NCI-H345 (cell line): ENCODE measurements at places on chromosomes 6 and 20.

GRCh38 chr20:4812641-4813075 is 90.9 kb downstream of the PRND start:
- no peak for DNase-seq

DNA sequence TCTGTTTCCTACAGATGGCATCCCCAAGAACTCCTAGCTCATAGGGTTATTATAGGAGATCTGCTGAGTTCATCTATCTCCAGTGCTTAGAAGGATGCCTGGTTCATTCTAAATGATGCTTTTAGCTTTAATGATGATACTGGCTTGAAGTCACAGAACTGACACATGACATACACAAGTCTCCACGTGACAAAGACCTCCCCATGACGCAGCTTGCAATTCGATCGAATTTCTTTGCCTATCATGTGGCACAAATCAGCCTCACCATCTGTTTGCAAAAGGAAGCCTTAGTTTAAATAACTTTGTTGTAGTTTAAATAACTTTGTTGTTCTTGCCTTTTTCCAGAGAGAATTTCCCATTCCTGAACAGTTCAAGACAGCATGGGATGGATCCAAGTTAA is 44.1 kb upstream of the FAM8A1 start:
- DNase-seq = no peak

GRCh38 chr6:117272032-117272866 is 6.9 kb downstream of the VGLL2 start:
- no peak for DNase-seq

DNA sequence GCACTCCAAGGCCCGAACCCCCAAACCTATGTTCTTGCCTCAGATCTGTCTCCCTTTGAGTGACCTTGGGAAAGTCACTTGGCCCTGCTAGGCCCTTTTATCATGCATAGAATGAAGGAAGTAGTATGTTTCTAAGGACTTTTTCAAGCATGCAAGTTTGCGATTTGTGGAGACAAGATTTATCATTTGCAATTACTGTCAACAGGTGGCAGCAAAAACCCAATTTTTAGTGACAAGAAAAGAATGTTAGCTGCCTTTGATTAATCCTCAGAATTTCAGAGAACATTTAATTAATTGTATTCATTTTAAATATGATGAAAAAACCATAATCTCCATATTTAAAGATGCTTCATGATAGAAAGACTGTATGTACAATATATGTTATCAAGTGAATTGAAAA is 28.3 kb upstream of the PREP start:
- DNase-seq = peak; percentile 41

DNA sequence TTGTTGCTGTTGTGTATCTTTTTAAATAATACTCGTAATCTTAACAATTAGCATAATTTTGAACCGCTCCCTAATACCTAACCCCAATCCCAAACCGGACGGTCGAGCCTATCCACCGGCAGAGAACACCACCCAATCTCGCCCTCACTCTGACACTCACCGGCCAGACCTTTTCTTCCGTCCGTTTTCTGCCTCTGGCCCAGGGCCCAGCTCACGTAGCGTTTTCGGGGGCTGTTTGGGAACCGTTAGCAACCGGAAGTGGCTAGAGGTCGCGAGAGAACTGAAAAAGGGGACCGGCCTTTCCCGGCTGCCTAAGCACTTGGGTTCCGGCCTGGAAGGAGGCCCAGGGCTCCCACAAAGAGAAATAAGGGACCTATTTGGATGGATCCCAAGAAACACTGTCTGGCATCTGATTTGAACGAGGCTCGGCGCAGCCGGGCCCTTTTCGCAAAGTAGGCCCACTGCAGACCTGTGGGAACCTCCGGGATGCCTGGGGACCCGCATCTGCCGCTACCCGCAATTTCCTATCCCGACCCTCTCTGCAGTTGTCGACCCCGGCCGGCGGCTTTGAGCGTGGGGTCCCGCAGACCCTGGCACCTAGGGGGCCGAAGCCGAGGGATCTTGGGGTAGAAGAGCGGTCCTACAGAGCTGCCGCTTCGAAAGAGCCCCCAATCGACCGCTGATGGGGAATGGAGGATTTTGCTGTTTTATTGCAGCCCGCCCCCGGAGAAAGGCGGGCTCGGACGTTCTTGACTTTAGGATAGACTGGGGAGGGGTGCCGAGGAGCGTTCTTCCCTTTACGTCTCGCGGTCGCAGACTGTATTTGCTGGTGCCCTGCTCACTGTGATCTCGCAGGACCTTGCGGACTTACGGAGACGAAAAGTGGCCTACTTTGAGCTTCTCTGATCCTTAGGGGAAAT is 4.8 kb upstream of the ZKSCAN8 start:
- DNase-seq = peak; percentile 91

DNA sequence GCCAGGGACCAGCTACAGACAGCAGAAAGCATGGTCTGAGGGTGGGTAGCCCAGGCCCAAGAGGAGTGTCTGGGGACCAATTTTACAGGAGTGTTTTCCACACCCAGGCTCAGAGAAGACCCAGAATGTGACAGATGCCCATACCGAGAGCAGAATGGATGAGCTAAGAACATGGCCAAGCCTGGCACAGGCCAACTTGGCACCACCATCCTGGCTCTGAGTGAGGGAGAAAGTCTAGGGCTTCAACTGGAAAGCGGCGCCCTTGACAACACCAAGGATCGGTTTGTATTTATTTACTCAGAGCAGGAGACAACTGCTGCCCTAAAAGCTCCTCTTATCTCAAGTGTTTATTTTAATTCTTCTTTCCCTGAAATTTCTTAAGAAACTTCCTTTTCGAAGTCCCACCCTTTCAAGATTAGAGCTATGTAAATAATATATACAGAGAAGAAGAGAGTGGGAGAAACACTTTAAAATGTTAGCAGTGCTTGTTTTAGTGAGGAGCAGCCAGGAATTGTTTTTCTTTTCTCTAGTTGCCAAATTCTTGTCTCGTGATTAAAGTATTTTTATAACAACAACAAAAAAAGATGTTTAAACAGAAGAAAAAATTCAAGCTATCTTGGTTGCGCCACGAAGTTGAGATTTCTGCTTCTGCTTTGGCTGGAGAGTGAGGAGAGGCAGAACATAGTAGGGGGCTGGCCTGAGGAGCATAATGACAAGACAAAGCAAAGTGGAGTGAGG is 16.2 kb downstream of the TNXB start:
- no peak for DNase-seq

GRCh38 chr6:148547110-148547509 is 199.7 kb upstream of the UST start:
- DNase-seq = no peak

GRCh38 chr20:62902926-62903615 is 23.2 kb downstream of the DIDO1 start:
- no peak for DNase-seq

DNA sequence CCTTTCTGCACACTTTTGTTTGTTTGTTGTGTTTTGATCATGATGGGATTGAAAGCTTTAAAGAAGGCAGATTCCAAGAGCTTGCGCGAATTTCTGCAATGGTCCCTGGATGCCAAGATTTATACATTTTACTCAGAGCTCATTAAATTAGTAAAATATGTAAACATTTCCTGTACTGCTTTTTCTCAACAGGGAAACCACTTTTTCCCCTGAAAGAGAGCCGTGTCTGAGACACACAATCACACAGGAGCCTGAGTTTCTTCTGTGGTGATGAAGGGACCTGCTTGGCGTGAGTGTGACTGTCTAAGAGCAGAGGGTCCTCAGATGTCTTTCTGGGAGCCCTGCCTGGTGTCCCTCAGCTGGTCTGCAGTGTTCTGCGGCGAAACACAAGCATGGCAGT is 12.1 kb upstream of the TAGAP start:
- DNase-seq = no peak

DNA sequence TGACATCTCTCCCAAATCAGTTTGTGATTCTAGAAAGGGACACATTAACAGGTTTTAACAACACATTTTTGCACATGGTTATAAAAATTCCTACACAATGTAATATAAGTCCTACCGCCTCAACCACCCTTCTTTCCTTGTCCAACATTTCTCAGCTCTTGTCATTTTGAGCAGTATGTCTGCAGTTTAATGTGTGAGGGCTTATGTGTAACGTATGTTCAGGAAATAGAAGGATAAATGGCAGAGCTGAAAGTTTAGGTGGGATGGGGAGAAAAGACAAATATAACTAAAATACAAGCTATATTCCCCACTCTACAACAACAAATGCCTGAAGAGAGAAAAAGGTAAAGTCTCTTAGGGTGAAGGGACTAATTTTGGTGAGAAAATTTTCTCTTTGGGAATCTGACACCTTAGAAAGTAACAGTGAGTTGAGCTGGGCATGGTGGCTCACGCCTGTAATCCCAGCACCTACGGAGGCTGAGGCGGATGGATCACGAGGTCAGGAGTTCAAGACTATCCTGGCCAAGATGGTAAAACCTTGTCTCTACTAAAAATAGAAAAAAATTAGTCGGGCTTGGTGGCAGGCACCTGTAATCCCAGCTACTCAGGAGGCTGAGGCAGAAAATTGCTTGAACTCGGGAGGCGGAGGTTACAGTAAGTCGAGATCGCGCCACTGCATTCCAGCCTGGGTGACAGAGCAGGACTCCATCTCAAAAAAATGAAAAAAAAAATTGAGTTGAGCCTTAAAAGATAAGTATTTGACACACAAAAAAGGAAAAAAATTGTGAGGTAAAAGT is 5.1 kb downstream of the PNRC1 start:
- no peak for DNase-seq

GRCh38 chr20:51926670-51927305 is 124.5 kb upstream of the SALL4 start:
- DNase-seq = no peak

GRCh38 chr20:62753626-62754025 is 42.6 kb upstream of the MRGBP start:
- no peak for DNase-seq

GRCh38 chr20:46399401-46399800 is 7.0 kb downstream of the ELMO2 start:
- DNase-seq = no peak

DNA sequence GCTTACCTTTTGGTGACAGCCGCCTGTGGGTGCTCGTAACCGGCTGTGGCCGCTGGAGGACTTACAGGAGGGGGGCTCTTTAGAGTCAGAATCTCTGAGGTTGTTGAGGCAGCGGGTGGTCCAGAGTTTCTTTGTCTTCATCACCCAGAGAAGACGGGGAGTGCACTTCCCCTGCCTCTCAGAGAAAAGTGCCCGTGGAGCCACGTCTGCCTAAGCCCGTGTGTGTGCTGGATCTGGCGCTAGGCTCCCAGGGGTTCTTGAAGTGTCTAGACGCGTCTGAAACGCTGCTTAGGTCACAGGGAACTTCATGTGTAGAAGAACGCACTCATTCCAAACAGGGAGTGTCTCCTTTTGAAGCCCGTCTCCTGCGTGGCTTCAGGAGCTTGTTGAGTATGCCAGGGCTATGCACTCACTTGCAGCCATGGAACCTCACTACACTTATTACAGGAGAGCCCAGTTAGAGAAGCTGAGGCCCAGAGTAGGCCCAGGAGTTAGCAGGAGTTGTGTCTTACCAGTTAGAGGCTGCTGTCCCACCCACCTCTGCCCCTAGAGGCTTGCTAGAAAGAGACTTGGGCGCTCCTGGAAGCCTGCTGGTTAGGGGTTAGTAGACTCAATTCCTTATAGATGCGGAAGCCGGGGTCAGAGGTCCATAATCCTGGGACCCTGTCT is 1.3 kb downstream of the LSM14B start:
- no peak for DNase-seq

GRCh38 chr6:128605961-128606360 is 85.6 kb upstream of the PTPRK start:
- DNase-seq = no peak

GRCh38 chr20:32446301-32447100 is 88.4 kb downstream of the ASXL1 start:
- no peak for DNase-seq

DNA sequence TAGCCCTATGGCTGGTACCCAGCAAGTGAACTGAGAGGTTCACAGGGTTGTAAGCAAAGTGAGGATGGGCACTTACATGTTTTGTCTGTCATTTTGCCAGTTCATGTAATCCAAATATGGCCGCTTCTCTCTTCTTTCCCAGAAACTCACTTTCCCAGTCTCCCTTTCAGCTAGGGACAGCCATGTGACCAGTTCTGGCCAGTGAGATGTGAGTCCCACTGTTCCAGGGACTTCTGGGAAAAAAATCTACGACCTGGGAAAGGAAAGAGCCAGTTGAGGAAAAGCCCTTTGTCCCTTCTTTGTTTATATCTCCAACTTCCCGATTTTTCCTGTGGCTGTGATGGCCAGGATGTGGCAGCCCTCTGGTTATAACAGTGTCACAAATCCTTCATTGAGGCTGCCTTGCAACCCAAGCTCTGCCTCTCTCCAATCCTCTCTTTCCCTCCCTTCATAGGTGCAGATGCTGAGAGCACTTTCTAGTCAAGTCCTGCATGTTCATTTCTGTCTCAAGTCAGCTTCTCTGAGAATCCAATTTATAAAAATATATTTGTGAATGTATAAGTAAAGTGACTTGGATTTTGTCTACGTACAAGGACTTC is 148.6 kb upstream of the ZFP64 start:
- no peak for DNase-seq

DNA sequence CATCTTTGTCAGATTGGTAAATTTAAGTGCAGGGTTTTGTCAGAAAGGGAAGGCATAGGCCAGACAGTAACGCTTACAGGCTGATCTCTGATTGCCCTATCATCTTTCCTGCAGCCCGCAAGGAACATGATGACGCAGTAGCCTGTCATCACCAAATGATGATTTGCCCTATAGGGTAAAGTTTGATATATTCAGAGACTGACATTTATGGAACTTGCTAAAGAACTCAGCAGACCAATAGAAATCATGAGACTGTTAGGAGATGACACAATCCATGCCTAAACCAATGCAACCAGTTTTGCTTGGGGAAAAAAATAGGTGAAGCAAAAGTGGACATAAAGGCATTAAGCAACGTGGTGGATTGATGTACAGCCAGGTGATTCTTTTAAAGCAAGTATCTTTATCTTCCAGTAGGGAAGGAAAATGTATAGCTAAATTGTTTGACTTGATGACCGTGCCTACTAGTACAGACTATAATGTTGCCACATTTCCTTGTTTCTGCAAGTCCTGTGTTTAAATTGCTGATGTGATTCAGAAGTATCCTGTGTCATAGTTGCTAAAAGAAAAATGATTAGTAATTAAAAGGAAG is 2.4 kb downstream of the NUS1 start:
- DNase-seq = no peak

- DNase-seq = no peak
Observed at GRCh38 chr6:68053805-68054373, 581.2 kb upstream of the ADGRB3 start.

DNA sequence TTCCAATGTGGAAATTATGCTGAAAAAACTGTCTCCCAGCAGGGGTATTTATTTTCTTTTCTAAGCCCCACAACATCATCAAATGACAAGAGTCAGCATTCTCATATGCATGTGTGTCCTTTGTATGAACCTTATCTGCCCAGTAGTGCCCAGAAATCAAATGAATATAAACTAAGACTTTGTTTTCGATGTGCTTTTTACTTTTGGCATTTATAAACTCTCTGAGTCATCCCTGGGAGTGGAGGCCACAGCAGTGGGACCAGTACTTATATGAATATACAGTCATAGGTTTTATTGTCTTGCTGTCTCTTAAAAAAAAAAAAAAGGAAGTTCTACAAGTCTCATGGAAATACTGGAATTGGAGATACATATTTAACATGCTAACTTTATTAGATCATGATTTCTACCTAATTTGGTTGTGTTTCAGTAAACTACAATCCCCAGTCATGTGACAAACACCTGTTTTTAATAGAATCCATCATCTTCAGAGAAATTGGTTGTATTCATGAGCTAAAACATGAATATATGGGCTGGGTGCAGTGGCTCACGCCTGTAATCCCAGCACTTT is 99.2 kb upstream of the TMEM181 start:
- DNase-seq = no peak

GRCh38 chr6:43608310-43608763 is 20.7 kb downstream of the GTPBP2 start:
- DNase-seq = peak; percentile 52

GRCh38 chr20:5928836-5929715 is 21.3 kb downstream of the TRMT6 start:
- DNase-seq = no peak

- DNase-seq = no peak
Observed at GRCh38 chr6:30483677-30484279, 5.5 kb upstream of the HLA-E start.
